NCI-H2081 (cell line): ENCODE measurements at places on chromosomes 5 and 9.

DNA sequence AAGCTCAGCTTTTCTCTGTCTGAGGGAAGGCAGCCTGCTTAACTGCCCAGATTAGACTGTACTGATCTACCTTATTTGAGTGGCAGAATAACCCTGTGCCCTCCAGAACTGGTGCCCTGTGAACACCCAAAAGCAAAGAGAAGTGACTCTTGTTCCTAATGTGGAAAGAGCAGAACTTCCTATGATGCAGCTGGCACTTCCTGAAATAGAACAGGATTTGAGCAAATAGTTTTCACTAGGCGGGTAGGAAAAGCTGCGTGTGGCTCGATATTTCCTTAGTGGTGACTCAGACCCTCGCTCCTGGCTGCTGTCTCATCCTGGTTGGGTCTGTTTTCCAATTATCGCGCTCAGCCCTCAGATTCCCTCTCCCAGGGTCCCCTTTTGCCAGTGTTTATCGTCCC is 89.9 kb downstream of the SH3TC2 start:
- no peak for DNase-seq

GRCh38 chr9:99265691-99266090 is 43.6 kb downstream of the SEC61B start:
- no peak for DNase-seq

- no peak for DNase-seq
These were observed 603.0 kb downstream of the BNC2 start for GRCh38 chr9:16267281-16268066.

DNA sequence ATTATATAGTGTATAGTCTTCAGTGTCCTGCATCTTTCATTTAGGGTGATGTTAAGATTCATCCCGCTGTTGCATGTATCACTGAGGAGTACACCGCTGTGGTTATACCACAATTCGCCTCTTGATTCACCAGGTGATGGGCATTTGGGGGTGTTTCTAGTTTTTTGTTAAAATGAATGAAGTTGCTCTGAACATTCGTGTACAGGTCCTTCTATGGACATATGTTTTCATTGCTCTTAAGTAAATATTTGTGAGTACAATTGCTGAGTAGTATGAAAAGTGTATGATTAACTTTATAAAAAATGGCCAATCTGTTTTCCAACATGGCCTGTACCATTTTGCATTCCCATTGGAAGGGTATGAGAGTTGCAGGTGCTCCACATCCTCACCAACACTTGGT is 61.7 kb downstream of the PLAC8L1 start:
- DNase-seq = no peak

GRCh38 chr9:137797206-137798120 is 80.1 kb upstream of the CACNA1B start:
- peak; percentile 47 for DNase-seq

DNA sequence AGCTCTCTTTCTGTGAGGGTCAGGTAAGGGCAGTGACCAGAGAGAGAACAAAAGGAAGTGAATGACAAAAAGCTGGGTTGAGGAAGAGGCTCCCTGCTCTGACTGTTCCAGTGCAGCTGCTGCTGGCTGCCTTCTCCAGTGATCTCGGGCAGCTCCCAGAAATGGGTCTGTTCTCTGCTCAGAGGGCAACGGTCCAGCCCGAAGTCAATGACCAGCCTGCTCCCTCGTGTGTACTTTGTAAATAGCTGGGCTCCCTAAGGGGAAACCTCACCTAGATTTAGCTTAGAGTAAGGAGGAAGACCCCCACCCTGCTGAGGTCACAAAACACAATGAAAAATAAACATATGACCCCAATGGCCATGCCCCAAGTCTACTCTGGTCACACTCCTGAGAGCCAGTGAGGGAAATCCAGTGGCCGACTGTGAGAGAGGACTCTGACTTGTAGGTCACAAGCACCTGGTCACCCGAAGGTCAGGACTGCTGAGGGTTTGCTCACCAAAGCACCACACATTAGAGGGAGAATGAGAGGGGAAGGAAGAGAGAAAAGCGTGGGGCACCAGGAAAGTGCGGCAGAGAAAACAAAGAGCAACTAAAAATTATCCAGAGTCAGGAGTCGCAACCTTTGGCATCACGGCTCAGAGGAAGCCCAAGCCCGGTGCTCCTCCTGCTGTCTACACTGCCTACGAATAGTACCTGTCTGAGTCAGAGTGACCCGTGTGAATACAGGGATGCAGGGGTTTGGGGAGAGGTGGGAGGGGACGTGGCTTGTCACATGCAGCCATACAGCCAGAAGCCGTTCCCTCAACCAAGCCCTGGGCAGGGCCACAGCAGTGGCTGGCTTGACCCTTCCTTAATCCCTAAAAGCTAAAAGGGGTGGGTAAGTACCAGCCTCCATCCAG is 19.8 kb downstream of the NIPAL4 start:
- no peak for DNase-seq

- peak; percentile 73 for DNase-seq
These were observed 3.3 kb upstream of the MSMP start for GRCh38 chr9:35757226-35757891.

GRCh38 chr9:134618163-134618832 is 23.3 kb upstream of the COL5A1 start:
- DNase-seq = no peak

- no peak for DNase-seq
These were observed 42.7 kb downstream of the RIGI start for GRCh38 chr9:32483343-32483742.

DNA sequence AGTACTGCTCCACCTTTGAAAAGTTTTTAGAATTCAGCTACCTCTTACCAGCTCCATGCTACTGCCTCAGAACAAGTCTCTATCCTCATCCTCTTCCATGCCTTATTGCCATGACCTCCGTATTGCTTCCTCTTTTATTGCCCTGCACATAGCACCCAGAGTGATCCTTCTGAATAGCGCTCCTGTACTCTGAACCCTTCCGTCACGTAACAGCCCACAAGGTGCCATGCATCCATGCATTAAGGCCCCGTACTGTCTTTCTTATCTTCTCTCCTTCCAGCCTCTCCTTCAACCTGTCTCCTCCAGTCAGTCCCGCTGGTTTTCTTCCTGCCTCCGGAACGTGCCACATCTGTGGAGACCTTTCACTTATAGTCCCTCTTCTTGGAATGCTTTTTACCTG is 273.3 kb upstream of the SEMA6A start:
- no peak for DNase-seq

DNA sequence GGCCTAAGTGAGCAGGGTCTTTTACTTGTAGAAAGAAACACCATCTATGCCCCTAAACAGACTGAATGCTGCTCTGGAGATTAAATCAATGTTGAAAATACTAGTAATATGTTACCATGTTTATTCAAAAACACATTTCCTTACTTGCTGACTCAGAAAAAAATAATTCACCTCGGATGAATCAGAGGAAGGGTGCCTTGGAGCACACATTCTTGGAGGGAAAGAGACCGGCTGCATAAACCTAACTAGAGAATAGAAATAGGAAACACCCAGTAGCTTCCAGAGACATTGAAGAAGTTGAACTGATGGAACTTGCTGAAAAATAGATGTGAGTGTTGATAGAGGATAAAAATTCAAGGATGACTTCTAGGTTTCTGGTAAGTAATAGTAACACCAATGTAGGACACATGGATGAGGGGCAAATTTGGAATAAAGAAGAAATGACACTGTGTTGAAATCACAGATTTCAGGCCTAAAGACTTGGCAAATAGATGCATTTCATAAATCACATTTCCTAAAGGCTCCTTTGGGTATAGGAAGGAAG is 76.9 kb upstream of the MINAR2 start:
- no peak for DNase-seq

DNA sequence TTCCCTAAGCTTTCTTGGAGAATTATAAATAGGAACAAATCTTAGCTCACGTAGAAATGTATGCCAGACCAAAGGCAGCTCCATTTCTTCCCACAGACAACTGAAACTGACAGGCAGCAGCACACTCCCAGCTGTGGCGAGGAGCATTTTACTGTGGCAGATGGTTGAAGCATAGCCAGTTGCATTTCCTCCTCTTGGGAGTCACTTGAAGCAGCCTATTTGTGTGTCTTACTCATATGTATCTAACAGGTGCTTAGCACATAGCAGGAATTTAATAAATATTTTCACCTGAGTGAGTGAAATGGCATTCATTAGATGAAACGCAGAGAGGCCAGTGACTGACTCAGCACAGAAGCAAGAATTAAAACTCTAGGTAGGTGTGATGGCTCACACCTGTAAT is 12.3 kb upstream of the MTMR12 start:
- DNase-seq = no peak

DNA sequence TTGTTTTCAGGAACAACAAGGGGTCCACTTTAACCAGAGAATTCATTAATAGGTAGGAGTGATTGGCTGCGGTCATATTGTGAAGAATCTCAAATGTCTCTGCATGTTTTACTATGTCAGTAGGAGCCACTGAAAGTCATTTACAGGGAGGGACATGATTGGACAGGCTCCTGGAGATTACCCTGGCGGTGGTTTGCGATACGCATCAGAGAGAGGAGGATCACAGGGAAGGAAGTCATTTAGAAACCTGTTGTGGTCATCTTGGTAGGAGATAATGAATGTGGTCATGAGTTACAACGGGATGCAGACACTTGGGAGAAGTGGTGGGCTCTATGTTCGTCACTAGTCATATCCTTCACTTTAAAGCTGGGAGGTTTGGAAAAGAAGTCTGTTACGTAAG is 262.8 kb downstream of the FAM114A2 start:
- no peak for DNase-seq

DNA sequence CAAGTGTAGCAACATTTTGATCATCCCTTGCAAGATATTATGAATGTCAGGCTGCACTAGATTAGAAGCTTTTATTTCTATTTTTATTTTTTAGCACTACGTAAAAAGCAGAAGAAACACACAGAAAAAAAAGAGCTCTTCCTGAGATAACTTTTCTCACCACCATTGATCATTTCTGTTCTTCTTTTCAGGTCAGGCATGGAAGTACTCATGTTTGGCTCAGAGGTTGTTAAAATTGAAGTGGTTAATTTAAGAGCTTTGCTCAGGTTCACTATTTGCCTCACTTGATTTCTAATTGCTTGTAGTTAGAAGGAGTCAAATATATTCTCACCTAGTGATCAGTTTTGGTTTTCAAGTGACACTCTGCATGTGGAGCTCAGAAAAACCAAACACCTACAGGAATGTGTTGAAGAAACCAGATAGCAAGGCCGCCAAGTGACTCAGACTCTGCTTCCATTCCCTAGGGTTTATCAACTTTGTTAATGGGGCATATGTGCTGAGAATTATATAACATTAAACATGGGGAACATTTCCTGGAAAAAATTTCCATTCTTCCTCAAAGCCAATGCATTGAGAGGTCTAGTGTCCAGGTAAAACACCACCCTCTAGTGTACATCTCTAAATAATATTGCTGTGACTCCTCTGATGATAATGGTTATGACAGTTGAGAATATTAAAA is 679.8 kb downstream of the CETN3 start:
- peak; percentile 34 for DNase-seq

DNA sequence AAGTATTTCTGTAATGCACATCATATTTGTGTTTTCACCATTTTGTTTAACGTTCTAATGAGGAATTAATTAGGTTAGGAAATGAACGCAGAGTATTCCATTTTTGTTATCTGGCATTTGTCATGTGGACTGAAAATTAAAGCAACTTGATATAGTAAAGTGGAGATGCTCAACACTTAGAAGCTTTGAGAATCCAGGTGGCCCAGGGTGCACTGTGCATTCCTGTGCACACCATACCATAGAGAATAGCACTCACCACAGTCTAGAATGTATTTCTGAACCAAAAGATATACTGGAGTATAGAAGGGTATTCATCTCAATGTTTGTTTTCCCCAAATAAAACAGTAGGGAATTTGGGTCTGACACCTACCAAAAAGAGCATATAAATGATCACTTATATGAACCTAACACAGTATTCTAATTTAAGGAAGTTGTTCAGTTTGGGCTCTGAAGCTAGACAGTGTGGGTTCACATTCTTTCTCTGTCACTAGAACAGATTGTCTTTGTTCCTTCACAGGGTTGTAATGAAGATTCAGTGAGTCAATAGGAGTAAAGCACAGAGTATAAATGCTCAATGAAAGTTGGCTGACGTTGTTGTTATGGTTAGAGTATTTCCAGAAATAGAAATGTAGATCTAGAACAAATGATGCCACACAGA is 125.6 kb upstream of the DMRT1 start:
- DNase-seq = no peak

- no peak for DNase-seq
These were observed 75.9 kb upstream of the MINAR2 start for GRCh38 chr5:129672006-129672405.

- DNase-seq = no peak
These were observed 77.7 kb downstream of the DNAH5 start for GRCh38 chr5:13866792-13867191.

- no peak for DNase-seq
These were observed 23.4 kb downstream of the ANXA6 start for GRCh38 chr5:151134228-151134627.

DNA sequence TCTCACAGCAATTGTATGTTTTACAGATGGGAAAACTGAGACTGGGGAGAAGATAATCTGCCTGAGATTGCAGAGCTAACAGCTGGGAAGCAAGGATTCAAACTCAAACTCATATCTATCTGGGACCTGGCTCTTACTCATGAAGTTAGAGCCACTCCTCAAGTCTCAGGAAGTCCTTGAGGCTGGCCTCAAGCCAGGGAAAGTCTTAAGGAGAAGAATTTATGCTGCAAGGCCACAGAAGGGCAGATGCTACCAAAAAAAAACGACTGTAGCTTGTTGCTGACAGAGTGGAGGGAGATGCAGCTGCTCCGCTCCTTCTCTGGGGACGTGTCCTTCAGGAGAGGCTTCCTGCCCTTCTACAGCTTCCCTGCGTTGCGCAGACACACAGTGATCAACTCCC is 39.8 kb downstream of the BARHL1 start:
- no peak for DNase-seq

DNA sequence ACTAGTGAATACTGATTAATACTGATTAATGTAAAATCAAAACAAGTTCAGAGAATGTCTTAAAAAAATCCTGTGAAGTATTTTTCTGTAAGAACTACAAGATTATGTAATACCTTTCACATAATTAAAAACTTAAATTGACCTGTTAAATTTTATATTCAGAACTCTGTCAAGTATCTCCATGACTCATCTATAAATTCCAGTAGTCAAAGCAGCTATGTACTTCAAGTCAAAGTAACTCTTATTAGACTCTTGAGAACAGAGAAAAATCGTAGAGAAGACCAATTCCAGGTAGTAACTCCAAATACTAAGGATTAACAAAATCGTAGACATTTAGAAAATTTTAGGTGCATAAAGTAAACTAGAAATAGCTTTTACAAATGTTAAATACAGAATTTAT is 77.1 kb downstream of the HOMER1 start:
- DNase-seq = no peak

DNA sequence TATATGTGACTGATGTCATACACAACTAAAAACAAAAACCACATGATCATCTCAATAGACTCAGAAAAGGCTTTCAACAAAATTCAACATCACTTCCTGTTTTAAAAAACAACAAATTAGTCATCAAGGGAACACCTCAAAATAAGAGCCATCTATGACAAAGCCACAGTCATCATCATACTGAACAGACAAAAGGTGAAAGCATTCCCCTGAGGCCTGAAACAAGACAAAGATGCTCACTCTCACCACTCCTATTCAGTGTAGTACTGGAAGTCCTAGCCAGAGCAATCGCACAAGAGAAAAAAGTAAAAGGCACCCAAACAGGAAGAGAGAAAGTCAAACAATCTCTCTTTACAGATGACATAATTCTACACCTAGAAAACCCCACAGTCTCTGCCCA is 893.5 kb upstream of the EDIL3 start:
- no peak for DNase-seq
